Activated naive CD8-positive, alpha-beta T cell treated with anti-CD3 and anti-CD28 coated beads for 36 hours (primary cell): ENCODE measurements at places on chromosomes 12 and 14.

DNA sequence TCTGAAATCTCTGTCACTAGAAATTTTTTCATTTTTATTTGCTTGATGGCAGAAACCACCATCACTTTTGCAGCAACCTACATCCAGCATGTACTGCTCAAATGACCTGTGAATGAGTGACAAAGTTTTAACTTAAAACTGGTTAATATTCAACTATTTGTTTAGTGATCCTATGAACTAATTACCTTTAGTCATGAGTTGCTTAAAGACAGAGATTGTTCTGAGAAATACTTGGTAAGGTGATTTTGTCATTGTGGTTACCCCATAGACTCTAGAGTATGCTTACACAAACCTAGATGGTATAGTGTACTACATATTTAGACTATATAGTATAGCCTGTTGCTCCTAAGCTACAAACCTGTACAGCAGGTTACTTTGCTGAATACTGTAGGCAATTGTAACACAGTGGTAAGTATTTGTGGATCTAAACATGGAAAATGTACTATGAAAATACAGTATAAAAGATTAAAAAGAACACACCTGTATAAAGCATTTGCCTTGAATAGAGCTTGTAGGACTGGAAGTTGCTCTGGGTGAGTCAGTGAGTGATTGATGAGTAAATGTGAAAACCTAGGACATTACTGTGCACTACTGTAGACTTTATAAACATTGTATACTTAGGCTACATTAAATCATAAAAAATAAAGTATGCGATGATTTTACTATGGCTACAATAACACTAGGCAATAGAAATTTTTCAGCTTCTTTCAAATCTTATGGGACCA is 256.6 kb upstream of the PPFIA2 start:
- DNase-seq = no peak

DNA sequence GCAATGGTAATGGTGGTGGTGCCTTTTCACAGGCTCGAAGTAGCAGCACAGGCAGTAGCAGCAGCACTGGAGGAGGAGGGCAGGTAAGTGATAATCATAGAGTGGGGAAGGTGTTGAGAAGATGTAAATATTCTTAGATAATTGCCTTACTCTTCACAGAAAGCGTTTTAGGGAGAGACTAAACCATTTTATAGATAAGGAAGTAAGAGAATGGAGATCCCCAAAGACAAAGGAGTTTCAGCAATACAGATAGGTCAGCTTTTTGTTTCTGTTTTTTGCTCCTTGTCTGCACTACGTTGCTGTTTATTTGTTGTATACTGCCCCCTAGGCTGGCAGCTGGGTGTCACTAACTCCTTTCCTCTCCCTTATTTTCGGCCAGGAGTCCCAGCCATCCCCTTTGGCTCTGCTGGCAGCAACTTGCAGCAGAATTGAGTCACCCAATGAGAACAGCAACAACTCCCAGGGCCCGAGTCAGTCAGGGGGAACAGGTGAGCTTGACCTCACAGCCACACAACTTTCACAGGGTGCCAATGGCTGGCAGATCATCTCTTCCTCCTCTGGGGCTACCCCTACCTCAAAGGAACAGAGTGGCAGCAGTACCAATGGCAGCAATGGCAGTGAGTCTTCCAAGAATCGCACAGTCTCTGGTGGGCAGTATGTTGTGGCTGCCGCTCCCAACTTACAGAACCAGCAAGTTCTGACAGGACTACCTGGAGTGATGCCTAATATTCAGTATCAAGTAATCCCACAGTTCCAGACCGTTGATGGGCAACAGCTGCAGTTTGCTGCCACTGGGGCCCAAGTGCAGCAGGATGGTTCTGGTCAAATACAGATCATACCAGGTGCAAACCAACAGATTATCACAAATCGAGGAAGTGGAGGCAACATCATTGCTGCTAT is 2.0 kb downstream of the SP1 start:
- DNase-seq = peak; percentile 28

DNA sequence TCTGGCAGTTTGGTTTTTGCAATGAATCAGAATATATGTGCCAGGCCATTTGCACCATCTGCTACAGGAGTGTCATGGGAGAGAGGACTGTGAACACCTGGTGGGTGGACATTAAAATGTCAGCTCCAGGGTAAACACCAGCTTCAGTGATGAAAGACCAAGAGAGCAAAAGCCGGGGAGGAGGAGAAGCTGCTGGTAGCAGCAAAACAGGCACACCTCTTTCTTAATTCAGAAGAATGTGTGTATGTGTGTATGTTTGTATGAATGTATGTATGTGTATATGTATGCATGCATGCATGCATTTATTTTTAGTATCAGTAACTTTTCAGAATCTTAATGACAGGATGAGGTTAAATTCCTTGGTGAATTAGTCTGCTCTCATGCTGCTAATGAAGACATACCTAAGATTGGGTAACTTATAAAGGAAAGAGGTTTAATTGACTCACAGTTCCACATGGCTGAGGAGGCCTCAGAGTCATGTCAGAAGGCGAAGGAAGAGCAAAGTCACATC is 357.4 kb upstream of the PRICKLE1 start:
- DNase-seq = no peak

- DNase-seq = no peak
These were observed 324 bp downstream of the POLE start for GRCh38 chr12:132686825-132687210.

- peak; percentile 58 for DNase-seq
These were observed 13.2 kb upstream of the ARF6 start for GRCh38 chr14:49879646-49880204.

GRCh38 chr12:82757656-82758055 is 71.0 kb downstream of the TMTC2 start:
- no peak for DNase-seq

- no peak for DNase-seq
These were observed 14.0 kb downstream of the CCDC62 start for GRCh38 chr12:122788387-122788786.

- DNase-seq = no peak
These were observed 10.2 kb upstream of the RABGGTA start for GRCh38 chr14:24281636-24282035.

DNA sequence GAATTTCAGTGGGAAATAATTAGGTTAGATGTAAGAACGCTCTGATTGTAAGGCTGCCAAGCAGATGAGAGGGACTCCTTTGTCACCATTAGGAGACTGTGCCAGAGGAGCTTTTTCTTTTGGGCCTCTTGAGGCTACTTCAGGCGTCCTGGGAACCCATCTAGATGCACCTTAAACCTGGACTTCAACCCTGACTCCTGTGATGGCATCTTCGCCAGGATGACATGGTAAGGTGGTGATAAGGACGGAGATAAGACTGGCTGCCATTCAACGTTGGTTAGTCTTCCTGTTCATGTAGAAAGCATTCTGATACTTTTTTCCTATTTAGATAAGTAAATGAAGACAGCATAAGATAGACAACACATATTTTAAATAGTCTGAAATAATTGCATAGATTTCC is 36.3 kb downstream of the STK38L start:
- no peak for DNase-seq

- no peak for DNase-seq
These were observed 100.2 kb downstream of the B4GALNT3 start for GRCh38 chr12:559906-560455.

DNA sequence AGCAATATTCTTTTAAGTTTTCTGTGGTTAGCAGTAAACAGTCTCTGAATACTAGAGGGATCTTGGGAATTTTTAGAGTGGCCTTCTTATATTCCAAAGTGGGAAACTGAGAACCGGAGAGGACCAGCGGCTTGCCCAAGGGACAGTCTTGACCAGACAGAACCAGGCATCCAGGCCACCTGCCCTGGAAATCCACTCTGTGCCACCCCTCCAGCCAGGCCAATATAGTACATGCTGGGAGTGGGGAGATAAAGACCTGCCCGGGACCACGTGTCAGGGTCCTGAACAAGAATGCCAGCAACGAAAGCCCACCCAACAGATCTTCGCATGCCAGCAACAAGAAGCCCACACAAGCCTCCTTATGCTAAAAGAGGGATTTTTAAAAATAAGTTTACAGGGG is 49.4 kb upstream of the RIN3 start:
- no peak for DNase-seq

GRCh38 chr14:29822430-29822709 is 105.3 kb downstream of the PRKD1 start:
- DNase-seq = no peak

DNA sequence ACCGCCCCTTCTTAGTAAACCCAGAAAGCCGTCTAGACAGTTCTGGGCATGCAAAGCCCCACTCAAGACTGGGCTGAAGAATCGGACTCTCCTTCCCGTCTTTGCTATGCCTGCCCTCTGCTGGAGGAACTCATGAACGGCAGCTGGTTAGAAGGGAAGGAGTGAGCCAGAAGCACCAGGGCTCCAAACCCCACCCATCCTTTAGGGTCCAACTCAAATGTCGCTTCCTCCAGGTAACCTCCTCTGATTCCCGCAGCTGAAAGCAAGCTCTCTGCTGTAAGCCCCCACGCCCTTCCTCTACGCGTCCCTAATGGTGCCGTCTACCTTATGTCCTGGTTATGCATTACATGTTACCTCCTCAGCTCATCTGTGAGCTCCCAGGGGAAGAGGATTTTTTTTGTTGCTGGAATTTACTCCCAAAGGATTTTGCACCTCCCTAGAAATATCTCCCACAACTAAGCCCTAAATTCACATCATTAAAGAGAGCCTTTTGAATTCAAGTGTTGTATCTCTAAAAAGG is 59.0 kb upstream of the SCN8A start:
- DNase-seq = peak; percentile 74

GRCh38 chr14:54188064-54188666 is 208.6 kb upstream of the CDKN3 start:
- no peak for DNase-seq

GRCh38 chr12:4496145-4496838 is 42.4 kb upstream of the RAD51AP1 start:
- DNase-seq = no peak

- DNase-seq = no peak
These were observed 169.2 kb upstream of the SOX5 start for GRCh38 chr12:24118668-24119067.

- DNase-seq = peak; percentile 43
These were observed 89.5 kb upstream of the BCL2L14 start for GRCh38 chr12:11981121-11981733.

DNA sequence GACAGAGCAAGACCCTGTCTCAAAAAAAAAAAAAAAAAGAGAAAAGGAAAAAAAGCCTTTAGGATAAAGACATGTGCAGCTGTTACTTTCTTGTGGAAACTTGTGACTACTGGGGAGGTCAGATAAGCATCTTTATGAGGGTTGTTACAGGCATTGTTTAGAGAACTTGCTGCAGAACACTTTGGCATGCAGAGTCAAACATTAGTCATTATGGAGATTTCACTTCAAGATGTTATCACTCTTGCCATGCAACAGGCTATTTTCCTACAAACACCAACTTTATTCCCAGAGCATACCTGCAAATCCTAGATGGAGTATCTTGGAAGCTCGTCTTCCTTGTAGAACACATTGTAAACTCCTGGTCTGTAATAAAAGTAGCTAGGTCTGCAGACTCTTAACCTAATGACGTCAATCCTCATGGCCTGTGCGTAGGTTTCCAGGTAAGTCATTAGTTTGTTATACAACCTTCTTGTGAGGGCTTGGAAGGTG is 36.3 kb upstream of the WDR89 start:
- no peak for DNase-seq

- DNase-seq = no peak
These were observed 316.3 kb downstream of the BCL11B start for GRCh38 chr14:98955741-98956070.

DNA sequence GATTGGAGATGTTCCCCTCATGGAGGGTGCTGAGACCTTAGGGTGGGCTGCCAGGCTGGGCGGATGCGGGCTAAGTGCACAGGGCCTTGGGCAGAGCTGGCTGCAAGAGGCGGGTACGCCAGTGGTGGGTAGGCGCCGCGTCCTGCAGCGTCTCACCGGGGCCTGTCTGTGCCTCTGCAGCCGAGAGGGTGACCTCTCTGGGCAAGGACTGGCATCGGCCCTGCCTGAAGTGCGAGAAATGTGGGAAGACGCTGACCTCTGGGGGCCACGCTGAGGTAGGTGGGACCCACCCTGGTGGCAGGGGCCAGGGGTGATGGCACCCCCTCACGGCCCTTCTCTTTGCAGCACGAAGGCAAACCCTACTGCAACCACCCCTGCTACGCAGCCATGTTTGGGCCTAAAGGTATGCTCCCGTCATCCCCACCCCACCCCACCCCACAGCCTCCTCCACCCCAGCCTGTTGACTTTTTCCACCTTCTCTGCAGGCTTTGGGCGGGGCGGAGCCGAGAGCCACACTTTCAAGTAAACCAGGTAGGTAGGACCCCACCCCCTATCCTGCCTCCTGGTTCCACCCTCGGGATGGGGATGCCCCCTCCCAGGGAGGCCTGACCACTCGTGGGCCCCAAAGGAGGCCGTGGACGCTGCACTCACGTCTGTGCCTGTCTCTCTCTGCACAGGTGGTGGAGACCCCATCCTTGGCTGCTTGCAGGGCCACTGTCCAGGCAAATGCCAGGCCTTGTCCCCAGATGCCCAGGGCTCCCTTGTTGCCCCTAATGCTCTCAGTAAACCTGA is 1.5 kb downstream of the CRIP1 start:
- no peak for DNase-seq

GRCh38 chr12:94147387-94147990 is 888 bp upstream of the PLXNC1 start:
- no peak for DNase-seq
